ENCODE measurements at places on chromosomes 5 and 9.

DNA sequence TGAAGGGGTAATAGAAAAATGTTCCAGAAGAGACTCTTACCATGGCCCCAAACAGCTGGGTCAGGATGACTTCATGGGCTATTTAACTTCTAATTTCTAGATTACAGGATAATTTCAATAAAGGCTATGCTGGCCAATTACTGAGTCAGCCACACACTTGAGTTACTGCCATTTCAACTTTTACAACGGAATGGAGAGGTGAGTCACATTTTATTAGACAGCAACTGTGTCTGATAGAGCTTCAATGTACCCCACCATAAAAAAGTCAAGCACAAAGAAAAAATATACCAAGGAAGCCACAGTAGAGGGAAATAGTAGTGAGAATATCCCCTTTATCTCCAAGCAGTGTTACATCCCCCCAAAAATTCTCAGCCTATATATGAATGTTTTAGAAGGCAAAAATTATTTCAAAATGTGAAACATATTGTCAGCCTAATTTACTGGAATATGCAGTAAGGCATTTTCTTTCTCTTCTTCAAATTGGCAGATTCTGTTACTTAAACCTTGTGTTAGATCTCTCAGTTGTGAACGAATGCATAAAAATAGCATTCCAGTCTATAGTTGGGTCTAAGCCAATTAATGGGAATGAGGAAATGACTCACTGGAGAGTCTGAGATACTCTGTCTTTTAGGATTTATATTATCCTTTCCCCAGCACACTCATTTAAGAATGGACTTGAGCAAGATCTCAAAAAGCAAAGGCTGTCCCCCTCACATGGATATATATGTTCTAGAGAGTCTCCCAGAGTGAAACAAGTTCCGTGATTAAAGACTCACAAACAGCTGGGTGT lies 47.1 kb upstream of the RAI14 start:
- DNase-seq = no peak

DNA sequence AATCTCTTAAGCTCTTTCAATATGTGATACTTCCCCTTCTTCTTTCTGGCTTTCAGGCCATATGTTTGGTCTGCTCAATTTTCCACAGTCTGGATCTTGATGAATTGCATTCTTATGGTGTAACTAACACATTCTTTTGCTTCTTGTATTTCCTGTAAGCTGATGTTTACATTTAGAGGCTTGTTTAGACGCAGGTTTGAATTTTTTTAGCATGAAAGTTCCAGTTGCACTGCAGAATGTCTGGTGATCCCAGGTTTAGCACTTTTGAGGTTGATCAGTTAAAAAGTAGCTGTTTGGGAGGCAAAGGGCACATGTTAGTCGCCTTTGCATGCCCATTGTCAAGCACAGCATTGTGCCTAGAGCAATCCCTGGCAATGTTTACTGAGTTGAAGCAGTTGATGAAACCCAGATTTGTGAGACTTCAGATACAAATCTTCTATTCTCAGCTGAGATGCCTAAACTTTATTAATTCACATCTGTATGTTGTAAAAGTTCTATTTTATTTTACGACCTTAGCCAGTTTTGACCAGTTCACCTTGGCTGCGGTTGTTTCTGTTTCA lies 59.6 kb upstream of the SPATA31C2 start:
- DNase-seq = no peak

DNA sequence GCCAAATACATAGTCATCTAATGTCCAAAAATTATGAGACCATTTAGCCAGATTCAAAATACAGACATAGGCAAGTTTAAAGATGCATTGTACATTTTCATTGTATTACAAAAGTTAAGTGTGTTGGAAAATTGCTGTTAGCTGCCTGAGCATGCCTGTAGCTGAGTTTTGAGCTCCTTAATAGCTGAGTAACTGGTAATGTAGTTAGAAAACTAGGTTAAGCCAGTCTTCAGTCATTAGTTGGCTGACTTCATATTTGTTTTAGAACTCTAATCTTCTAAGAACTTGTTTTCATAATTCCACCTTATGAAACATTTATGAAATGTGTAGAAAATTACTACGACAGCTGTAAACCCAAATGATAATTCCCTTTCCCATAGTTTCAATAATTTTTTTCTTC lies 293.4 kb downstream of the ARRDC3 start:
- DNase-seq = no peak

- DNase-seq = no peak
Measured at GRCh38 chr9:26406676-26407075, 485.9 kb downstream of the CAAP1 start.

DNA sequence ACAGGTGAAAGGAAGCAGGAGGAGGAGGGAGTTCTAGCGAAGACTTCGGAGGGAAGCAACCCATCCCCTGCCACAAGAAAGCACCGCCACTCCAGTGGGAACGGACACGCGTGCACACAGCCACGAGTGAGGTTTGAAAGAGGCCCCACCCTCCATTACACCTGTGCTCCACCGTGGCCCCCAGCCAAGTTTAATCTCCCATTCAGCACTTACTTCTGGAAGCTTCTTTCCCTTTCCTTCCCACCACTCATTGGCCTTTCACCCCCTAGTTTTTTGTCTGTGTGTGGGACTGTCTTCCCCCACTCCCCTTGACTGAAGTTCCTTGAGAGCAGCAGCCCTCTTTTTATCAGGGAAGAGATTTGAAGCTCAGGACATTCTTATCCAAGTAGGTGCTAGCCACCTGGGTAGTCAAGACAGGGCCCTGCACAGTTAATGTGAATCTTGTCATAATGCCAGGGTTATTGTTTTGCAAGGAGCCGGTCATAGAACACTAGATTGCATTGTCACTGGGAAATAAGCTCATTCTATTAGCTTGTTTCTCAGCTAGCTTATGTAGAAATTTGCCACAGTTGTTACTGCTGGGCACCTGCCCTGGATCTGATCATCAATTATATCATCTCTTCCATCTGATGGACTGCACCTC lies 256.0 kb downstream of the DOCK8 start:
- DNase-seq = peak; percentile 46

- DNase-seq = no peak
Measured at GRCh38 chr5:3883040-3883439, 287.4 kb downstream of the IRX1 start.

DNA sequence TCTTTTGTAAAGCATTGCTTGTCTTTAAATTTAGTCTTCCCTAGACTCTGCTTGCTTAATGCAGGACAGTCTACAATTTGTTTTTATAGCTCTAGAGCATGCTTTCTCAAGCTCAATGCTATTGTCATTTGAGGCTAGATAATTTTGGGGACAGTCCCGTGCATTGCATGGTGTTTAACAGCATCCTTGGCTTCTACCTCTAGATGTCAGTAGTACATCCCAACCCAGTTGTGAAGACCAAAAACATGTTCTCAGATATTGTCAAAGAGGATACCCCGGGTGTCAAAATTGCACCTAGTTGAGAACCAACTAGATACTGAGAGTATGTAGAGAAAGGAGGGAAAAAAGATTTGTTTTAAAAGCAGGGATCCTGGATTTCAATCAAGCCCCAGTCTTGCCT lies 277.5 kb downstream of the CEMIP2 start:
- DNase-seq = no peak

GRCh38 chr9:37587521-37587920 lies 4.9 kb downstream of the TOMM5 start:
- no peak for DNase-seq

DNA sequence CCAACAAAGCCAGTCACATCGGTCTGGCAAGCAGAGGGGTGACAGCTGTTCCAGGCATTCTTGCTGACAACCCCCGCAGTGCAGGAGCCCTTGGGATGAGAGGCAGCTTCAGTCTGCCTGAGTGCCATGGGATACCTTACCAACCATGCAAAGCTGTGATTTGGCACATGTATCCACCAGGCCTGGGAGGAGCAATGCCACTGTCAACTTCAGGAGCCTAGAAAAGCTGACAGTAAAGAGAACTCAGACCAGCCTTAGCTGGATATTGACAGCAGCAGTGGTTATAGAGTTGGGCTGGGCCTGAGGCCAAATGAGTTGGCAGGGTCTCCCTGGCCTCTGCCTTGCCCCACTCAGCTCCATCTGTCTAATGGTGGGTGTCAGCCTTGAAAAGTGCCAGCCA lies 10.1 kb upstream of the PLPPR1 start:
- no peak for DNase-seq

- no peak for DNase-seq
Measured at GRCh38 chr9:35743452-35743851, 5.6 kb downstream of the GBA2 start.

GRCh38 chr5:24183981-24184380 lies 460.8 kb downstream of the CDH10 start:
- no peak for DNase-seq

DNA sequence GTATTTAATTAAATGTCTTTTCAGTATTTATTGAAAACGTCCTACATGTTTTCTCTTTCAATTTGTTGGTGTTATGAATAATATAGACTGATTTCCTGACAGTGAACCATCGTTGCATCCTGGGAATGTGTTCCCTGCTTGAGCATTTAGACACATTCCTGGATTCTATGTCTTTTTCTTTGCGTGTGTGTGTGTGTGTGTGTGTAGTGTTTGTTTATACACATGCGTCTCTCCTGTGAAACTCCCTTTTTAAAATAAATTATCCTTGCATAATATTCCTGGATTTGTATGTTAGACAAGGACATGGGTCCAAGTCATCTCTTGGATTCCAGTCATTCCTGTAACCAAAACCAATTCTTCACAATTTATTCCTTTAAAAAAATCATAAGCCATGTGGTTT lies 153.4 kb downstream of the HSPA4 start:
- no peak for DNase-seq

GRCh38 chr5:119951330-119951934 lies 322.1 kb downstream of the FAM170A start:
- DNase-seq = no peak
